ENCODE measurements at places on chromosomes 7 and 10.

DNA sequence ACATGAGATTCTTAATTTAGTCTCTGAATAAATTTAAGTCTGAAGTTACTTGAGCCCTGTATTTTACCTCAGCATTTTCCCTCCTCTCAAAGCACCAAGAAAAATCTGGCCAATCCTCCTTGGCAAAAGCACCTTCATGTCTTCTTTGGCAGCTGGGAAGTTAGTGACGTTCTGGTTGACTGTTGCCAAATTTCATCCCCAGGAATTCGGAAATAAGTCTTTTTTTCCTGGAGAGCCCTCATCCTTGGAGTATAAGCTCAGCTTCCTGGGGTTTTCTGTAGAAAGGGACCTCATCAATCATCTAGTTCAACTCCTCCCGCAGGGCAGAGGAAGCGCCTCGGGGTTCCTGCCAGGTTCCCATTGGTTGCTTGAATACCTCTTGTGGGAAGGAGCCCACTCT lies 377.6 kb downstream of the PHTF2 start:
- DNase-seq = no peak

DNA sequence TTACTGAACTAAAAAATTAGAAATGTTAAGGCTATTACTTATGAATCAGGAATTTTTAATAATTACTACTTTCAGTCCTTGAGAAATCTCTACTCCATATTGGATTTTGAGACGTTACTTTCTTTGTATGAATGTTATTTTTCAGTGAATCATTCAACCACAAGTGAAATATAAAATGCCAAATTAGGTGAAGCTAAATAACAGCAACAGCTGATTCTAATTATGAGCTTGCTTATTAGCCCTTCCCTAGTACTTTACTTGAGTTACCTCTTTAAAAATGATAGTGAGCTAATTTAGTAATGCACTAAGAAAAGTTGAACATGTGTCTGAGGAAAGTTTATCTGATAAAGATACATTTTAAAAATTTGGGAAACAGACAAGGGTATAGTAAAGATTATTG lies 51.4 kb downstream of the PCGF5 start:
- DNase-seq = no peak

DNA sequence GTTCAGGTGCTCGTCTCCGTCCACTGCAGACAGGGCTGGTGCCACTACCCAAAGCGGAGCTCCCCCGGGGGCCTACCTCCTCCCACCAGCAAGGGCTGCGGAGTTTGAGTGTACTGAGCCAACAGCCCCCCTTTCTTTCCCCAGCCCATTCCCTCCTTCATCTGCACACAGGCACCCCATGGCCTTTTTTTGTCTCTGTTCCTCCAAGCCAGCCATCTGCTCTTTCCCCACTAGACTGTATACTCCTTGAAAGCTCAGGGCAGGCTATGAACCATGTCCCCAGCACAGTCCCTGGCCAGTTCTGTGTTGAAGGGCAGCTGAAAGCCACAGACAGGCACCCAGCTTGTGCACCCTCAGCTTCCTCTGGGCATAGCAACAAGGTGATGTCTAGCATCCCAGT lies 99.4 kb downstream of the ZMIZ1 start:
- DNase-seq = no peak

DNA sequence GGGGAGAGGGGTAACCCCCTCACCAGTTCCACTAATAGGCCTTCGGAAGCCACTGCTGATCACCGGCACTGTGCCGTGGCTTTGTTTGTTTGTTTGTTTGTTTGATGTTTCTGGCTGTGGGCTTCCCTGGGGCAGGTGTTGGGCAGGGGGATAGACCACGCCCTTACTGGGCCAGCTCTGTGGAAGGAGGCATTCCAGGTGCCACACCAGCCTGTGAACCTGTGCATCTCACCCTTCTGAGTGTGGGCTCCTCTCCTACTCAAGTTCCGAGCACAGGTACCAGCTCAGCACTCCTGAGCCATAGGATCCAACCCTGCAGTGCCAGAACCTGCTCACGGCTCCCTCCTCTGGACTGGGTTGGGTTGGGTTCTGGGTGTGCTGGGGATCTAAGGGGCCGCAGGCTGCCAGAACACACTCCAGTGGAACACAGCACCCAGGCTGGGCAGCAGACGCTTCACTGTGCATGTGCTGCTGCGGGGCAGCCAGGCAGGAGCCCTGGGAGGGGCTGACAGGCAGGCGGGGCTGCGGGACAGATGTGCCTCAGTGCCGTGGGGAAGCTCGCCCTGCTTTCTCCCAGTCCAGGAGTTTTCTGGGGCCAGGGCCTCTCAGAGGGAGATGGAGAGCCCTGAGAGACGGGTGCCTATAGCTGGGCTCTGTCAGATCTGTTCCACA lies 1053.9 kb downstream of the CNTNAP2 start:
- no peak for DNase-seq

- no peak for DNase-seq
Measured at GRCh38 chr7:121180436-121181063, 148.2 kb upstream of the WNT16 start.

GRCh38 chr7:140922741-140923345 lies 1.9 kb downstream of the BRAF start:
- DNase-seq = no peak

DNA sequence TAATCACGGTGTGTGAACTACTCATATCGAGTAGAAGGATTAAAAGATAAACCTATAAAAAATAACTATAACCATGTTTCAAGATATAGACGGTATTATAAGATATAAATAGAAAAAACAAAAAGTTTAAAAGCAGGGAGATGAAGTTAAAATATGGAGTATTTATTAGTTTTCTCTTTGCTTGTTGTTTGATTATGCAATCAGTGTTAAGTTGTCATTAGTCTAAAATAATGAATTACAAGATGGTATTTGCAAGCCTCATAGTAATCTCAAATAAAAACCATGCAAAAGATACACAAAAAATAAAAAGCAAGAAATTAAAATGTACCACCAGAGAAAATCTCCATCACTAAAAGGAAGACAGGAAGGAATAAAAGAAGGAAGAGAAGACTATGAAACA lies 83.3 kb downstream of the TES start:
- no peak for DNase-seq

DNA sequence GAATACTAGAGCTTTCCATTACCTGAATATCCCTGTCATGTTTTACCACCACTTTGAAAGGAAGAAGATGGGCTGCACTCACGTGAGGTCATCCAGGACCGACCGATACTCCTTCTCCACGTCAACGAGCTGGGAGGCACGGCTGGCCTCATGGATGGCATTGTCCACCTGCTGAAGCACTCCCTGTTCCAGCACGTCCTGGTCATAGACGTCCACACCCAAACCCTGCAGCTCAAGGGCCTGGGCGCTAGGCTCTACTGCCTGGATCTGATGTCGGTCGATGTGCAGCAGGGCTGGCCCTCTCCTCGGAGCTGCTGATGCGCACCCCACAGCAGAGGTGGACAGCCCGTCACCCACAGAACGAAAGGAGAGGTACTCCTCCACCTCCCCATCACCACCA lies 6.5 kb downstream of the ERCC6 start:
- DNase-seq = no peak

DNA sequence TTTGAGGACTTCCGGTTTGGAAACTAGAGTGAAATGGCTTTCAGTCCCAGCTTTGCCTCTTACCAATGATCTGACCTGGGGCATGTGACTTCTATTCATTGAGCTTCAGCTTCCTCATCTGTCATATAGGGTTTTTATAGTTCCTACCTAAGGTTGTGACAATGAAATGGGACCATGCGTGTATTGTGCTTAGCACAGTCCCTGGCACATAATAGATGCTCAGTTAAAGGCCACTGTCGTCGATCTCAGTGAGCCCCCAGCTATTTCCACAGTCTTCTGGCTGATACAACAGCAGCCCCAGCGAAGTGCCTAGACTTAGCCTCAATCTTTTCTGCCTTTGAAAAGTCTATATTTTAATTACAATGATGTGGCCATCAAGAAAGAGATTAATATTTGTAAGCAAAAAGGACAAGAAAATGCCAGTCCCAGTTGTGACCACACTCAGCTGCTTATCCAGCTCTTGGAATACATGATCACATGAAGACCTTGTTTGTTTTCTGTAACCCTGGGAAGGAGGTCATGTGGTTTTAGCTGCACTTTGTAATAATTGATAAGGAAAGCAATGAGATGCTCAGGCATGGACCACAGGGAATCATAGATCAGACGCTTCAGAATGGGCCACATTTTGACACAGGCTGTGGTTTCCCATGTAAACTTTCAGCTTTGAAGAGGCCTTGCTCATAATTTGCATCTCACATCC lies 44.6 kb downstream of the VWA2 start:
- DNase-seq = no peak

DNA sequence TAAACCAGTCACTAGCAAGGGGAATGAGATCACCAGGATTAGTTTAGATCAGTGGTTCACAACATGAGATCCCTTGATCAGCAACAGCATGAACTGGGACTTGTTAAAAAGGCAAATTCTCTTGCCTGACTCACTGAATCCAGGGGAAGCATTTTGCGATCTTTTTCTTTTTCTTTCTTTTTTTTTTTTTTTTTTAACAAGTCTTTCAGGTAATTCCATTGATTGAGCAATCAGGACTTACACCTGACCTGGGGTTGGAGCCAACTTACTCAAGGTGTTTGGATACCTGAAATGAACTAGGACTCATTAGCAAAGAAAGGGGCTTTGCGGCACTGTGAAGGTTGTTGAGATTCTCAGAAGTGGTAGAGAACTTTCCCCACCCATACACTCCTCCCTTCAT lies 47.1 kb upstream of the PRR15 start:
- no peak for DNase-seq

DNA sequence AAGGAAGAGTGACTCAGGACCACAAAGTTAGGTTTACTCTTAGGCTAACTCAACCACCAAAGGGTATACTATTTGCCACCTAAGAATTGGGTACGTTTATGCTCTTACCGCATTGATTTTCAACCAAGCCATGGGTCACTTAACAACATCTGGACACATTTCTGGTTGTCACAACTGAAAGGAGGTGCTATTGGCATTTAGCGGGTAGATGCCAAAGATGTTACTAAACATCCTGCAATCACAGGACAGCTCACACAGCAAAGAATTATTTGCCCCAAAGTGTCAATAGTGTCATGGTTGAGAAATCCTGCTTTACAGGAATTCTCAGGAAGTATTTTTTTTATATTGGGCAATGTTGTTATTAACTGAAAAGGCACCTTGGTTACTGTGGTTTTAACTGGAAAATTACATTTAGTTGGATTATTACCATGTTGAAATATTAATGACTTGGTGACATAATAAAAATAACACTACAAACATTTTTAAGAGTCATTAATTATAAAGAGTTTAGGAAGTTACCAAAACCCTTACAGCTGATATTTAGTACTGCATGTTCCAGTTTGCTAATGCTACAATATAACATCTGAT lies 185.0 kb upstream of the TMEM196 start:
- no peak for DNase-seq

DNA sequence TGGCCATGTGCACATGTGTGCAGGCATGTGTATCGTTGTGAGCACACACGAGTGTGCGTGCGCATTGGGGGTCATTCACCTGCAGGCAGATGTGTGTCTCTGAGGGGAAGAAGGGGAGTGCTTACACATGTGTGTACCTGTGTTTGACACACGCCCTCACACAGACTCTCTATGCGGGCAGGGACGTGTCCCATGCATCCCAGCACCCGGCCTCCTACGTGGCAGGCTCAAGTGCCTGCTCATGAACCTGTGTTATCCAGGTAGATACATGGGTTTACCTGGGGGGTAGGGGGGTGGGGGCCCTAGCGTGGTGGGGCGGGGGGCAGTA lies 18.6 kb downstream of the KCP start:
- DNase-seq = no peak

DNA sequence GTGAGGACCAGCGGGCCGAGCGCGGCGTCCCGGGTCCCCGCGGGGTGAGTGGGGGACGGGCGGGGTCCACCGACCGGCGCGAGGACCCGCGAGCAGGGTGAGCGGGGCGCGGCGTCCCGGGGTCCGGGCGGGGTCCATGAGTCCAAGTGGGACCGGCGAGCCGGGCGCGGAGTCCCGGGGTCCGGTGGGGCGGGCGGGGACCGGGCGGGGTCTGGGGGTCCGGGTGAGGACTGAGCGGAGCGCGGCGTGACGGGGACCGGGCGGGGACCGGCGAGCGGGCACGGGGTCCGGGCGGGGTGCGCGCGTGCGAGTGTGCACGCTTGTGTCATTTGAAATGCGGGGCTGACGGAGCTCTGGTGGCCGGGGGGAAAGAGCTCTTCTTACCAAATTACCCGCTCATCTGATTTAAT lies 765 bp downstream of the CELF2 start:
- no peak for DNase-seq

- no peak for DNase-seq
Measured at GRCh38 chr10:35481413-35481812, 123.7 kb upstream of the GJD4 start.

DNA sequence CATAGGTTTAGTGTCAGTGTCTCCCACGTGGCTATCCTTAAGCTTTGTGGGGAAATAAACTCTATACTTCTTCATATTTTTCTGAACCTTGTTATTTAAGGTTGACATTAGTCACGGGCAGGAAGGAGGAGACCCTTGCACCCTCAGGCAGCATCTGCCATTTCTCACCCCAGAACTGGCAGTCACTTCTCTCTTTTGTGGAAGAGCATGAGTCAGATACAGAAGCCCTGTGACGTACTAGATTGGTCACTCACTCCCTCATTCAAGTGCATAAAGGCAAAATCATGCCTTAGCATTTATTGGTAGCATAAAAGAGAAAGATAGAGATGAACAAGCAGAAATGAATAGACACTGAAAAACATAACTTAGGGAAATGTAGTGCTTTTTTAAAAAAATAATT lies 206.0 kb upstream of the MDFIC start:
- no peak for DNase-seq
